ENCODE measurements at places on chromosomes 7 and 10.

GRCh38 chr7:11591055-11591633 is 240.9 kb downstream of the THSD7A start:
- no peak for DNase-seq

DNA sequence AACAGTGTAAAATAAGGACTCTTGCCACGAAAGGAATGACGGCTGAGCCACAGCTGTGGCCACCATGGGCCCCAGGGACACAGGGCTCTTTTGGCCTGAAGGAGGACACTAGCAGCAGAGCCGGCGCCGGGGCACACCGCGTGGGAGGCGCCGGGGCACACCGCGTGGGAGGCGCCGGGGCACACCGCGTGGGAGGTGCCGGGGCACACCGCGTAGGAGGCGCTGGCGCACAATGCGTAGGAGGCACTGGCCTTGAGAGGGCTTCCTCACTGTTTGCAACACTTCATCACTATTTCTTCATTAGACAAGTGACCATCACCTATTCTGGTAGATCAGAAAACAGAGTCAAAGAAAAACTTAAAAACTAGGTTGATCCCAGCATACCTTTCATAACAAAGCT is 23.4 kb downstream of the ESYT2 start:
- no peak for DNase-seq

DNA sequence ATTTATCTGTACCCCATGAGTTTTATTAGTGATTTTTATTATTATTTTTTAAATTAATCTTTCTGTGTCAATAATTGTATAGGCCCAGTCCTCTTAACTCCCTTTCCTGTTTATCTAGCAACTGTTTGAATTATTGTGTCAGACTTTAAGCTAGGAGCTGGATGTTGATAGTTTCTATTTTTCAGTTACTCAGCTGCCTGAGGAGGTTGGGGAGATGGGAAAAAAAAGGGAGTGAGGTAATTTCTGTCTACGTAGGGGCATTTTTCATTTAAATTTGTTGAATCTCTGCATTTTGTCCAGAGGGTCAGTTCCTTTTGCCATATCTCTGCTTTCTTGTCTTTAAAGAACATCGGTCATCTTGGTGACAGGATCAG is 5.0 kb upstream of the ZNF518A start:
- DNase-seq = no peak

DNA sequence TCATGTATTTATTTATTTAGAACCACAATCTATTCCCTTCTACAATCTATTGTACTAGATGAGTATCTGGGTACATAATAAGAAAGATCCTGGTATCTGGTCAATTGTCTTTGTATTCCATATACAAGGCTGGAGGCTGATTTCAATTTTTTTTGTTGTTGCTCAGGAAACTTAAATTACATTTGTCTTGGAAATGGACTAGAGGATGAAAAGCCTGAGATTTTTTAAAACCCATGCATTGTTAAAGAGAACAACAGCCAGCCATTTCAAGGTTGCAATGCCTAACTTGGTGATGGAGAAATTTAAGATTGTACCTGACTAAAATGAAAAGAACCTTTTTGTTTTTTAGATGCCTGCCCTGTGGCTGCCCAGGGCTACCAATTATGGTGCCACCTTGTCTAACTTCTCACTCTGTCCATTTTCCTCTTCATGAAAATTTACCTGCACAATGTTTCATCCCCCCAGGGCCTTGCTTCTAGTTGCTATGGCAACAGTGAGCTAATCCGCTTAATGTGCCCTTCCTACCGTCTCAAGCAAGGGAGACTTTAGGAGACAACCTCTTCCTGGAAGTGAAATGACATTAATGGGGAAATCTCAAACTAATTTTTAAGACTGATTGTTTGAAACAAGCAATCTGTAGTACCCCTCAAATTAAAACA is 203.7 kb upstream of the PHYHIPL start:
- no peak for DNase-seq

DNA sequence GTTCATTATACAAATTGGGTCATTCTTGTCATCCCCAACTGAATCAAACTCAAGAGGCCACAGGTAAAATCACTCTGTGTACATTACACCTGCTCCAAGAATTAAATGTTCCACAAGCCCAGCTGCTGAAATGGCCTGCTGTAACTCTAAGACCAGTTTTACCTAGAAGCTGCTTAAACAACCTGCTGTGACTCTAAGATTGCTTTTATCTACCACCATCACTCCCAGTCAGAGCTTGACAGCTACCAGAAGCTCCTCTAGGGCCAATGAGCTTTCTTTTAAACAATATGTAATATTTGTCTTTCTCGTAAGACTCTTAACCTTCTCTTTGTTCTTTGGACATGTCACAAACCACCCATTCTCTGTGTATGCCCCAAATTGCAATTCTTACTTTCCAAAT is 141.8 kb upstream of the LRGUK start:
- DNase-seq = no peak

DNA sequence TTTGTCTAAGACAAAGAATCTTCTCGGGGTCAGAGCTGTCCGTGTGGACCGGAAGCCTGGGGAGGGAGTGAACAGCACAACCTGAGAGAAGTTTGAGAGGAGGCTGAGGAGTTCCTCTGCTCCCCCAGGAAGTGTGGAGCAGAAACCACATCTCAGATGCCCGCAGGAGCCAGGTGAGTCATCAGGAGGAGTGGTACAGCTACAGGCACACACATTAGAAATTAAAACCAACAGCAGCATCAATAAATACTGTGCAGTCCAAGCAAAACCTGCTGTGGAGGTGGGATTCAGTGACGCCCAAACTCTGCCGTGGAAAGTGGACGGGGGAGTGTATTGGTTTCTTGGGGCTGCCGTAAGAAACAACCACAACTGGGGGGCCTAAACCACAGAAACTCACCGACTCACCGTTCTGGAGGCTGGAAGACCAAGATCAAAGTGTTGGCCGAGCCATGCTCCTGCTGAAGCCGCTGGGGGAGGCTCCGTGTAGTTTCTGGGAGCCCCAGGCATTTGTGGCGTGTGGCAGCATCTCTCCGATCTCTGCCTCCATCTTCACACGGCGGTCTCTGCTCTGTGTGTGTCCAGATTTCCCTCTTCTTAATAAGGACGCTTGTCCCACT is 31.2 kb upstream of the GARS1 start:
- DNase-seq = peak; percentile 5

GRCh38 chr10:3197348-3198003 is 24.9 kb upstream of the PITRM1 start:
- peak; percentile 94 for DNase-seq
